Kidney (tissue), 22 donors: ENCODE measurements at places on chromosomes 1 and 21.

DNA sequence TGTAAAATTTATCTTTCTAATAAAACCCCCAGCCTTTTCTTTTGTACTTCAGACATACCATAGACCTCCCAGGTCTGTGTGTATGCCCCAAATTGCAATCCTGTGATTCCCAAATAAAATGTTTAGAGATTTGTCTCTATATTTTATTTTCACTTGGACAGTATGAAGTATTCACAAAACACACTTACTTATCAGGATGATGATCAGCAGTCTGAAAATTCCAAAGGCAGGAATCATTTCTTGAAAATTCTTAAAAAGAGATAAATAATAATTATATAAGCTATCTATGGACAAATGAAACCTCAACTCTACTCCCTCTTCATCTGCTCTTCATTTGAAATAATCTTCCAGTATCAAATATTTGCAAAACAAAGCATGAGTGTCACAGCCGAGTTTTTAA lies 11.6 kb upstream of the GJA9 start:
- no peak for DNase-seq

- no peak for DNase-seq
Observed at GRCh38 chr1:59298710-59299346, 1.9 kb downstream of the FGGY start.

DNA sequence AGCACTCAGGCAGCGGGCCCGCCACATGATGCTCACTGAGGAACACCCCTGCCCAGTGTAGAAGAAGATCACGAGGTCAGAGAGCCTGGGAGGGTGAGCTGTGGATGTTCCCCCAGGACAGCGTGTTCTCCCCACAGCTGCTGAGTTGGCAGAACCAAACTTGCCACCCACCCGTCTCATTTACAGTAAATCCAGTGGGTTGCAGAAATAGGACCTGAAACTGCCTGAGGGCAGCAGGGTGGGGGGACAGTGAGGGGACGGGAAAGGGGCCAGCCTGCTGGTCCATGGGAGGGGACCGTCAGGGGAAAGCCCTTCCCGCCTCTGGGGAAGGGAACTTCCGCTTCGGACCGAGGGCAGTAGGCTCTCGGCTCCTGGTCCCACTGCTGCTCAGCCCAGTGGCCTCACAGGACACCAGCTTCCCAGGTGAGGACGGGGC lies at the start of gene C1QB:
TSS of gene C1QB (plus strand) at position 356 of the 436 bp plus-strand sequence. CDS start 6,227 bp downstream, outside the sequence.
- no peak for DNase-seq

DNA sequence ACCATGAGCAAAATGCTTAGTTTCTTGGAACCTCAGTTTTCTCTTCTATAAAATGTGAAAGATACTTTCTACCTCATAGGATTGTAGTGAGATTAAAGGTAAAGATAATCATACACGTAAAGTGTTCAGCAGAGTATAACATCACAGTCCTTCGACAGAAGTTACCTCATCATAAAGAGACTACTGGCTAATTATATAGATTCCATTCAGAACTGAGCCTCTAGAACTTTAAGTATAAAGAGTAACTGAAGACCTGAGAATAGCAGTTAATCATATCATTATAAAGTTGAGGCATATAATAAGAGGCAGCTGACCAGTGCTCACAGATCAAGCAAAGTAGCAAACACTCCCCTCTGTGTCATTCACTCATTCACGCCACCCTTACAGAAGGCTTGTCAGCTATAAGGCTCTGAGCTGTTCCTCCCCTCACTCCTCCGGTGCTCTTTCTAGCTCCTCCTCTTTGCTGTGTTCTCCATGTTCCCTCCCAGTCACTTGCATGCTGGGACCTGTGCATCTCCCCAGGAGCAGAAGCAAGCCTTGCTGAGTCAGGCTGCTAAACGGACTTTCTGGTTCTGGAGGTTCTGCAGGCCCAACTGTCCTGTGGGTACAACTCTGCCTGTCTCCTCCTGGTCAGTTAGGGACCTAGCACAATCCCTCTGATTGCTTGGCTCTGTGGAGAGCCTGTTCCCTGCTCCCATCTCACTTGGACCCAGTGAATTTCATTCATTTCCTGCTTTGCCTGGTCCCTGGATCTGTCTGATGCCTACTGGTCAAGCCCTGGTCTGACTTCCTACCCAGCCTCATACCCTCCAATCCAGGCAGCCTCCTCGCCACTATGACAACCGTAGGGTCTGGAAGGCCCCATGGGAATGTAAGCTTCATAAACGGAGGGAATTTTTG lies 28.3 kb upstream of the LY9 start:
- DNase-seq, result no peak

- no peak for DNase-seq
Observed at GRCh38 chr1:87186346-87186745, 142.3 kb upstream of the LMO4 start.

DNA sequence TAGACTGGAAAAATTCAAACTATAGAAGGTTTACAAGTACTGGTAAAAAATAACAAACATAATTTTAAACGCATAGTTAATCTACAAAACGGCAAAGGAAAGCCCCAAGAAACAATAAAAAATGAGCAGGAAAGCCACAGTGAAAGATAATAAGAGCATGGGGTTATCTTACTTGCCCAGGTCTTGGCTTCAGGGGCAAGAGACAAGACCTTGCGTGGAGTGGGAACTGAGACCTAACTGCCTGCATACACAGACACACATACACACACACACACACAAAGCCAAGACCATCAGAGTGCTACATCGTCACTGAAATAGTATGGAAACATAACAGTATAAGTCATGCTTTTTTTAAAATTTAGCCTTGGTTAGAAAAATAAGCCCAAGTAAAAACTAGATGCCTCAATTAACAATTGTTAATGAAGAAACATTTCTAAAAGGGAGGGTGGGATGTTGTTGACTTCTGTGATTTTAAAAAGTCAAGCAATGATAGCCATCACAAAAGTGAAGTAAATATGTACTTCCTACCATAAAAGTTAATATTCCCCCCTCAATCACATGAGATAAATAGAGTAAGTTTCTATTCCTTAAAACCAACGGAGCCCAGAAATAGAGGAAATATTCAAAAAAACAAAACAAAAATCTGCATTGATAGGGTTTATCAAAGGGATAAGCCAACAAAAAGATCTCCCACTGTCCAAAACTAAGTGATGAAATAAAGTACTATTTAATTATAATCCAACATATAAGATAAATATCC lies 29.4 kb upstream of the CRP start:
- DNase-seq, result no peak

DNA sequence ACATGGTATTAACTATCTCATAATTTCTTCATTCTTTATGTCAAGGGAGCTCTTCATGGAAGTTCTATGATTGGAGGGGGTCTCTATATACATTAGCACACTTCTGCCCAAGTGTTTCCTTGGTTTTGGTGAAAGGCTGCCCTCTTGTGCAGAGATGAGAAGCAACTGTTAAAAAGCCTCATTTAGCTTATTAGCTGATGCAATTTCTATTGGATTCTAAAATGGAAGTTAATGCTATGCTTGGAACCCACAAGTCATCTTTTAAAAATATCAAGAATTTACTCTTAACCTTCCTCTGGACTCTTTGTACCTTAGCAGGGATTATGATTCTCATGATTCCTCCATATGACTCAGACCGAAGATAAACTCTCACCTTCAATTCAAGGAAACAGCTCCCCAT lies 328.9 kb downstream of the PTBP2 start:
- peak; percentile 20 for DNase-seq

DNA sequence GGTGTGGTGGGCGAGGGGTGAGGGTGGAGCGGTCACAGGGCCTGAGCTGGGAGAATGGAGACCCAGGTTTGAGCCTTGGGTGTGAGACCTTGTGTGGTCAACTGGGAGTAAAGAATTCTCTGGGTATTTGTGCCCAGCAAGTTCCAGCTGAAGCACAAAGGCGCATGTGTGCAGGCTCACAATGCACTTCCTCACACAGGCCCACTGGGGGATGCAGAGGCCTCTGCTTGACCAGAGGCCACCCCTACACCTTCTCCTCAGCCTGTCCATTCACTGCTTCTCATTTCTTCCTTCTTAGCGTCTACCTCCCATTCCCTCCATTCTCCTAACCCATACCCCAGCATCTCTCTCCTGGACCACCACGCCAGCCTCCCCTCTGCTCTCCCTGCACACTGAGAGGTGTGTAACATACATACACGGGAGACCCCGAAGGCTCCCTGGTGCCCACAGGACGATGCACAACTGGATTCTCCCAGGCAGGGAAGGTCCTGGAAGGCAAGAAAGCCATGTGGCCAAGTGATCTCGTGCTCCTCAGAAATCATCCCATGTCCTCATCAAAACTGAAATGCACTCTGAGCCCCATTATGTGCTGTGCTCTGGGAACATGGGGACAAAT lies 12.3 kb upstream of the TTC39A start:
- no peak for DNase-seq

- DNase-seq, result no peak
Observed at GRCh38 chr21:25550352-25551120, 56.7 kb downstream of the MRPL39 start.

- DNase-seq, result no peak
Observed at GRCh38 chr1:241985787-241986186, 13.1 kb downstream of the MAP1LC3C start.

DNA sequence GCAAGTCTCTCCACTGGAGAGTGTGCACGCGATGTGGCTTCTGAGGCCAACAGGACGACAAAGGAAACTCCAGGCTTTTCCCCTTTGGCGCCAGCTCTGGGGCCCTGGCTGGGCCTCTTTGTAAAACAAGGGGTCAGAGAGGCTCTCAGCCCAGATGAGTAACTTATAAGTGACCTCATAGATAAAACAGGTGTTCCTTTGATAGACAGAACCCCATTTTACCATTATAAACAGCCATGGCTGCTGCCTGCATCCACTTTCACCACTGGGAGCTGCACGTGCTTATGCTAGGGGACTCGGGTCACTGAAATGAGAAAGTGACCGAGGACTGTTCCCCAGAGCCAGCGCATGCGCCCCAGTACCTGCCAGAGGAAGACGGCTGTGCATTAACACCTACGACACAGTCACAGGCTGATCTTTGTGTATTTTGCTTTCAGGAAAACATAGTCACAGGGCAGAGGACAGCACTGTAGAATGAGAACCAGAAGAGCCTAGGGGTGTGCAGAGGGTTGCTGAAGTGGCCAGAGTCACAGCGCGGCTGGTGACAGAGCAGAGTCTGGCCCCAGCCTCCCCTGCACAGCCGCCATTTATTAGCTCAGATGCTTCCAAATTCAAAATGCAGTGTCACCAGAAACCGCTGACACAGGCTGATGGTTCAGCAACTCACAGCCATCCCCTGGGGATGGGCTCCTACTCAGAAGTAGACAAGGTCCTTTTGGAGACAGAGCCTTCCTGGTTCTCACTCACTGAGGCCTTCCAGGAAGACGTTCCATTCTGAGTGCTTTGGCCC lies 12.7 kb downstream of the RNF207 start:
- DNase-seq, result no peak
